ENCODE measurements at places on chromosomes 2 and 18.
A peak's percentile ranks its signal among the peaks of the same experiment; 100 is the strongest.

- peak; percentile 2 for DNase-seq
These were observed 97.8 kb downstream of the MYT1L start for GRCh38 chr2:2233171-2233826.

GRCh38 chr2:216163518-216163917, 54.4 kb downstream of the XRCC5 start:
- no peak for DNase-seq

- DNase-seq: peak; percentile 83
These were observed 101.2 kb downstream of the KCTD18 start for GRCh38 chr2:200408428-200409316.

- DNase-seq: no peak
These were observed 55.4 kb downstream of the UXS1 start for GRCh38 chr2:106138543-106139237.

DNA sequence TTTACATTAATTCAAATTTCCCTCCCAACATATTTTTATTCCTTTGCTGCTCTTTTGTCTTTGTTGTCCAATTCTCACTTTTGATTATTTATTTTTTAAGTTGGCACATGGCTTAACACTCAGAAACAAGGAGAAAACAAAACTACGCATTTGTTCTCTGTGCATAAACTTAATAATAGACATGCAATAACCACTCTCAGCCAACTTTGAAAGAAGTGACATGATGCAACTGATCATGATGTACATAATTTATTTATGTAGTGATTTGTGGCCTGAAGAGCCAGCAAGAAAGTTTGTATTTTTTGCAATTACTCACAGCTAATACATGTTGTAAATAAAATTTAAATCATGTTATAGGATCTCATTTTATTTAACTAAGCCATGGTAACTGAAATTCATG, 942.8 kb upstream of the PIK3C3 start:
- no peak for DNase-seq

GRCh38 chr2:34316788-34317187, 717.7 kb upstream of the FAM98A start:
- no peak for DNase-seq

DNA sequence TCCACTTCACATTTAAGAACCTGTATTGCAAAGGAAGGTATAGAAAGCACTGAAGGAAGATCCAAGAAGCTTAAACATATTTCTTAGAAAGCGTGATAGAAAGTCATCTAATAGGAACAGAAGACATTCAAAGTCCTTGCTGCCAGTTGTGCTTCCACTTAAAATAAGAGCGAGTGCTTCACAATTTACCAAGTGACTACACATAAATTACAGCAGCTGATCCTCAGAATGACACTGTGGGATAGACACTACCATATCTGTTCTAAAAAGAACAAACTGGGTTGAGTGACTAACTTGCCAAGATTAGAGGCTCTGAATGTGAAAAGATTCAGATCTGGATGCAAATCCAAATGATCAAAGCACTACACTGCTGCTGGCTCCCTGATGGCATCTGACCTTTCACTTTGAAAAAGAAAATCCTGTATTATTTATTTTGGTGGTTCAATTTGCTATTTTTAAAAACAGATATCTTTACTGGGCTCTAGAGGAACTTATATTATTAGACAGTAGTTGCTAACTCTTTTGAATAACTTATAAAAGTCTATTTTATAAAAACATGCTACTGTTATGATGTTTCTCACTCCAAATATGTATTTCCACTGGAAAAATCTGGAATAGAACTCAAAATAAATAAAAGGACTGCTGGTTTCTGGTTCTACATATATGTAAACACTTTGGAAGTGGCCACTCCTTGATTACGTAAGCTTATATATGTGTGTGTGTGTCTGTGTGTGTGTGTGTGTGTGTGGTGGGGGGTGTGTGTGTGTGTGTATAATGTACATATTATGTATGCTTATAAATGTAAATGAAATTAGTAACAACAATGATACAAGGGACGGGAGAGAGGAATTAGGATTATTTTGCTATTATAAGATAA, 57.4 kb downstream of the KIDINS220 start:
- no peak for DNase-seq

DNA sequence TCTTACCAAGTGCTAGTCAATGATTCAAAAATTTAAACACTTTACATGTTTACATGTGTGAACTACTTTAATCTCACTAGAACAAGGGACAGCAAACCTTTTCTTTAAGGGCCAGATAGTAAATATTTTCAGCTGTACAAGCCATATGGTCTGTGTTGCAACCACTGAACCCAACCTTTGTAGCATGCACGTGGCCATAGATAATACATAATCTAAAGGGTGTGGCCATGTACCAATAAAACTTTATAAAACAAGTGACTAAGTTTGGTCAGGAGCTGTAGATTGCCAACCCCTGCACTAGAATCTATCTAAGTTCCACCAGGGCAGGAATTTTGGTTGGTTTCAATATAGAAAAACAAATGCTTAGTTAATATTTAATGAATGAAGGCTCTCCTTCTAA, 18.4 kb upstream of the SPRED2 start:
- DNase-seq: no peak

DNA sequence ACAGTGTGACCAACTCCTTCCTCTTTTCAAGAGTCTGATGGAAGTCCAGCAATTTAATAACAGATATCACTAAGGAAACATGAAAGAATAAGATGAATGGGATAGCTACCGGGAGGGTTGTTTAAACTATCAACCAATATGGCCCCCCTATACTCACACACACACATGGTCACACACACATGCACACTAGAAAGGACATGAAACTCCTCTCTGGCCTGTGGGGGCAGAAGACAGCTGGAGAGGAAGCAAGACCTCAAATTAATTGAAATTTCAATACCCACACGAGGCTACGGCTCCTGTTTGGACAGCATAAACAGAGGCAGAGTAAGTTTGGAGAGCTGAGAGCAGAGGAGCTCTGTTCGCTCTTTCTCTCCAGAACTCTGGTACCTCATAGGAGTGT, 34.7 kb upstream of the REEP1 start:
- no peak for DNase-seq

DNA sequence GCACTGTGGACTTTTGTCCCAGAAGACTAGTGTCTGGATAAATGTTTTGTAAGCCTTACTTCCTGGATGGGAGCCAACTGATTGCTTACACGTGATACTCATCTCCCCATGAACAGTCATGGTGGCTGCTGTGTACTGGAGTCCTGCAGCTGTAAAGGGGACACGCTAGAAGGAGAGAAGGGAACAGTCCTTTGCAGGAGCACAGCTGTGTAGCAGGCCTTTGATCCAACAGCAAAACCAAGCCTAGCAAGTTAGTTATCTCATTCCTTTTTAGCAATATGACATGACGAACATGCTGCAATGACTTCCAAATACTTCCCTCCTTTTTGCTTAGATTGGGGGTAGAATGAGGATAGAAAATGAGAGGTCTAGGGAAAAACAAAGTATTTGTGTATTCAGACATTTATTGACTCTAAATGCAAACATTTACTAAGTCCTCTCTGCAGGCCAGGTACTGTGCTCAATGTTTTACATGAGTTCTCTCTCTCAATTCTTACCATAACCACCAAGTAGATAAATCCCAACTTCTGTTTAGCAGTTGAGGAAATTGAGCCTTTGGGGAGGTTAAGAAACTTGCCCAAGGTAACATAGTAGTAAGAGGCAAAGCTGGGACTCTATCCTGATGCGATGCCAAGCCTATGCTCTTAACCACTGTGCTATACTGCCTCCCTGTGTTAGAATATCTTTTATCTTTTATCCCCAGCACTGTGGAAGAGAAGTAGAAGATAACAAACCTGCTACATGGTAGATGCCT, 55.4 kb upstream of the CD28 start:
- DNase-seq: peak; percentile 61

DNA sequence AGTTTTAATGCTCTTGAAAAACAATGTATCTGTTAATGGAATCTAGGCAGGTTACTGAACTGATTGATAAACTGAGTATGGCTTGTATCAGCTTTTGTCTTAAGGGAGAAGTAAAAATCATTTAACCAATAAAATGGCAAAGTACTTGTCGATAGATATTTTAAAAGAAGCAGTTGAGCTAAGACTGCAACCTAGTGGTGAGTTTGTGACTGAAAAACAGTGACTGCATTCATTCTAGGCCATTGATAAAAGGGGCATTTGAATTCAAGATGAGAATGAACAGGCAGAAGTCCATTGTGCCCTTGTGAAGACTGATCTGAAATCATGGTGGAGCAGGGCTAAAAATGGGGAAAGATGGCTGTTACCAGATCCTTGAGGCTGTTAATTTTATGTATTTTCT, 59.4 kb upstream of the MSTN start:
- DNase-seq: peak; percentile 28

DNA sequence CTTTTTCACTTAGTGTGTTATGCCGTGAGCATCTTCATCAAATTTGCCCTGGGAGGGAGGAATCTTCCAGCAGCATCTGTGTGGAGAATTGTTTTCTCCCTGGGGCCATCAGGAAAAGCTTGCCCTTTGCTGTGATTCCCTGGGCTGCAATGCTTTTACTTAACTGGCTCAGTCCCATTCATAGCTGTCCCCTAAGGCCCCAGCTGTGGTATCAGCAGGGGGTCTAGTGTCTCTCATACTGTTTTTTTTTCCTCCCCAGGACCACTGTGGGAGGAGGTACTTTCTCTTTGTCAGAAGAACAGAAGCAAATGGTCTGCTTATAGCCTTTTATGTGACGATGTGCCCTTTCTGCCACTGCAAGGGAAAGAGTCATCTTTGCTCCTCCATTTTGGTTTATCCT, 176.8 kb upstream of the CELF4 start:
- DNase-seq: no peak

- no peak for DNase-seq
These were observed 248.7 kb upstream of the ATP5MC3 start for GRCh38 chr2:175430236-175430635.

DNA sequence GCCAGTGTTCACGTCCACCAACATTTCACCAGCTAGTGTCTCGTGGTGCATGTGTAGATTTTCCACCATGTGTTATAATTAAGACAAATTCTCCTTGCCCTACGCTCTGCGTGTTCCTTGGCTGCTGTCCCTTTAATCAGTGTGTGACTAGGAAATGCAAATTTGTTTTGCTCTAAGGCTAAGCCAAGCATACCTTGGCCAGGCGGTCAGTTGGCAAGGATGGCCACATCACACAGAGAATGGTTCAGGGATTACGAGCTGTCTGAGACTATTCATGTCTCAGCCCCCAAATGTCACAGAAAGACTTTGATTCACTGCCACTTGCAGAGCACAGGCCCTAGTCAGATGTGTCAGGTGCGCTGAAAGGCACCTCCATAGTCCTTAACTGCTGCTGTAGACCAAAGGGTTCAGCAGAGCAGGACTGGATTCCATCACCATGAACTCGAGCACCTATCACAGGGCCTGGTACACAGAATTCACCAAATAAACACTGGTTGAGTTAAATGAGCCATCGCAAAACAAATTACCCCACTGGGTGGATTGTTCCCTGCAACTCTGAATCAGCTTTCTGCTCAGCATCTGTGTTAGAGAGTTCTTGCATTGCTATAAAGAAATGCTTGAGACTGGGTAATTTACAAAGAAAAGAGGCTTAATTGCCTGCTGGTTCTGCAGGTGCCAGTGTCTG, 128.4 kb downstream of the CABLES1 start:
- DNase-seq: no peak

DNA sequence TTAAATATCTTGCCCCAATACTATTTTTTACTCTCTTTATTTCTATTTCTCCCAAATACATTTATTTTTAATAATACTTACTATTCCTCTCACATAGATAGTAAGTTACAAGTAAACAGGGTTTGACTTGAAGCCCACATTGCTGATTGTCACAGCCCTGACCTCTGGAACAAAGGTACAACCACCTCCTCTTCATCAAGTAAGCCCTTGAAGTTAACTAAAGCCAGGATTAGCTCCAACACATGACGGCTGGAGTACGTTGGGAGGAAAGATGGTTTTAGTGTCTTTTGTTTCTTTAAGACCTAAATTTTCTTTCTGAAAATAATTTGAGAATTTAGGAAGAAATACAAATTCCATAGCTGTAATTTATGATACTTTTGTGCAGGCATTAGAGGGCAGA, 949 bp downstream of the MYOM1 start:
- no peak for DNase-seq

DNA sequence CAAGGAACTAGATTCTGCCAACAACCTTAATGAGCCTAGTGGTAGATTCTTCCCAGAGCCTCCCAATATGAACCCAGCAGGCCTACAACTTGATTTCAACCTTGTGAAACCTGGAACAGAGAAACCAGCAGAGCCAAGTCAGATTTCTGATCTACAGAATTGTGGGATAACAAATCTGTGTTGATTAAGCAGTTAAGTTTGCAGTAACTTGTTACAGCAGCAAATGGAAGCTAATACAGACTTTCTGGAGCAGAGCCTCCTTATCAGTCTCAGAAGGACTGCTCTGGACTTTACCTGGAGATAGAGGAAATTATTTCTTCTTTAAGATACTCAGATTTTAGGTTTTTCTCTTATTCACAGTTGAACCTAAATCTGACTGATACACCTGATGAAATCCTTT, 225.5 kb downstream of the DYM start:
- no peak for DNase-seq

GRCh38 chr2:28471214-28471613, 24.6 kb upstream of the PLB1 start:
- DNase-seq: no peak

DNA sequence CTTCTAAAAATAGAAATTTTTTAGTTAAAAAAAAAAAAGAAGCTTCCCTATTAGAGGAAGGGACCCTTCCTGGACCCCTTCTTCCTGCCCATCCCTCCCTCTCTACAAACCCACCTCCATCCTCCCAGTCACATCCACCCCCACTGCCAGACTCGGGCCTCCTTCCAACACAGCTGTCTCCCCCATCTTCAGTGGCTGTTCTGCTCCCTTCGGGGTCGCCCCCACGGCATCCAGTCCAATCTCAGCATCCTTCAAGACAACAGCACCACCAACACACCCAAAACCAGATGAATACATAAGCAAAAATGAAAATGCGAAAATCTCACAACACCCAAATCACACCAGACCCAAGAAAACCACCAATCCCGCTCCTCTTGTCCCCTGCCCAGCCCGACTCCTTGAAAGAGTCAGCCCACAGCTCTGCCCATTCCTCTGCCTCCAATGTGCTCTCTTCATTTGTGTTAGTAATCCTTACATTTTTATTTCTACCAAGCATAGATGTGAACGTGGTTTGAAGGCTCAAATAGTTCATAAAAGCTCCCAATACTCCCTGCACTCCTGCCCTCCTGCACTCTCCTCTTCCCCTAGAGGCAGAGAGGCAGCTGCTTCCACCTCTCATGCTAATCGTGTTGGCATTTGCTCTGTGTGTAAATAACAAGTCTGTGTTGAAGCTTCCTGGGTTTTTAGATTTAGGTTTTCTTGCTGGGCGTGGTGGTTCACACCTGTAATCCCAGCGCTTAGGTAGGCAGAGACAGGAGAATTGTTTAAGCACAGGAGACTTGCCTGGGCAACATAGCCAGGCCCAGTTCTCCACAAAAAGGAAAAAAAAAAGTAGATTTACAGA, 37.0 kb downstream of the MAL start:
- DNase-seq: no peak

GRCh38 chr2:152466980-152467676, 132.2 kb downstream of the FMNL2 start:
- DNase-seq: peak; percentile 66

Data from suppressor macrophage treated with lipopolysaccharide for 1 hour (primary cell).